Urinary bladder (tissue), 4 donors: ENCODE measurements at places on chromosomes 7 and 10. TPM values are rescaled to one million over a fixed set of nuclear protein-coding genes. Genes with fewer than 3 reads are reported as not detected.

- no peak for DNase-seq
Observed at GRCh38 chr7:14834456-14834855, 68.1 kb downstream of the DGKB start.

DNA sequence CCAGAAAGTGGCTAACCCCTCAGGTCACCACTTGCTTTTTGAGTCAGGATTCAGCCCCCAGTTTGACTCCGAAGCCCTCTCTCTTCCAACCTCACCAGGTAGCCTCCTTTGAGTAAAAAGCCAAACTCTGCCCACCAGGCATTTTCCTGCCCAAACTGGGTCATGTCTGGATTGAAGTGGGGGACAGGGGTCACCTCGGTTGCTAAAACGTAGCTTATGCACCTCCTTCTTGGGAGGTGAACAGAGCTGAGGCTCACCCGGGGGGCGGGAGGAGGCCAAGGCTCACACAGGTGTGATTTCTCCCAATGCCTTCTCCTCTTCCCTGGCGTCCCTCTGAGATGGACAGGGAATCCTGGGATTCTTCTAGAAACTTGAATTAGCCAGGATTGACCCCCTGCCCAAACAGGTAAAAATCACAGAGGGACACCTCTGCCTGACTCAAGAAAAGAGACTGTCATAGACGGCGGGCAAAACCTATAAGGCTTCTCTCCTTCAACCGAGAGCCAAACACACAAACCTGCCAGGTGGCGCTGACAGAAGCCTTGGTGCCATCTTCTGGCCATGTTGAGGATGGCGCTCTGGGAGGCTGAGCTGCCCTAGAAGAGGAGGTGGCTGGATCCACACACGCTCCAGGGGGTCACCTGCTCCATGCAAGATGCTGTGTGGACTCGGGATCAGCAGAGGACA, 51.6 kb downstream of the PRLHR start:
- no peak for DNase-seq

- no peak for DNase-seq
Observed at GRCh38 chr10:99430116-99430450, 341 bp downstream of the GOT1 start.

- DNase-seq = no peak
Observed at GRCh38 chr10:114347791-114348190, 56.5 kb downstream of the AFAP1L2 start.

DNA sequence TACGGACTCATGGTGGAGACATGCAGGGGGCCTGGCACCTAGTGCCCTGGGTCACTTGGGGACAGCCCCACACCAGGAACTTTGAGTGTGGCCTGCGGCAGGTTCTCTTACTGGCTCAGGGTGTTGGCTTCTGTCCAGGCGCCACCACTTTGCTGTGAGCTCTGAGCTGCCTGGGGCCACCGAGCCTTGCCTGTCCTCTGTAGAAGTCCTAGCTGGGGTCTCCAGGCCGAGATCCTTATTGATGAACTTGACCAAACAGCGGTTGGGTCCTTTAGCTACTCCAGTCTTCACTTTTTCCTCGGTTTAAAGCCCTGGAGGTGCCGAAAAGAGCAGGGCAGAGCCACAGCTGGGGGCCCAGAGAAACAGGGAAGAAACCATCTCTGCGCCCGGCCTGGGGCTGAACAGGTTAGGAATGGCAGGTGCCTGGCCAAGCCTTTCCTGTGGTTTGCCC, 41.3 kb downstream of the ZNF467 start:
- no peak for DNase-seq

DNA sequence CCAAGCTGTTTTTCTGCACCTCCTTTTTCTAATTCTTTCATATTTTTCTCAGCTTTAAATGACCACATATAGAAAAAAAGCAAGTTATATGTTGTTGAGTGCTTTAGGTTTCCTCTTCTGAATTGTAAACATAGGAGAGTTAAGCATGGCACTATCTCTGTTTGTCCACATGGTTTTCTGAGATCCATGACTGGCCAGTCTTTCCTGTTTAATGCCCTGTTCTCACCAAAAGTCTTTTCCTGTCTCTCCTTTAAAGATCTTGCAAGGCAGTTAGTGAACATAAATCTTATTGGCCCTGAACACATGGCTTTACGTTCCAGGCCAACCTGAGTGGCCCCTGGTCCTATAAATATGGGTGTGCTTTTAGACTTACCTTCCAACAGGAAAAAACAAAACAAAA, 19.4 kb downstream of the TRPV5 start:
- DNase-seq = no peak

Gene RAPGEF5
- total RNA-seq = 99.1 TPM

Gene IFIT2
- total RNA-seq = 18.7 TPM
